ENCODE measurements at places on chromosomes 2 and 18.
A peak's percentile ranks its signal among the peaks of the same experiment; 100 is the strongest.

DNA sequence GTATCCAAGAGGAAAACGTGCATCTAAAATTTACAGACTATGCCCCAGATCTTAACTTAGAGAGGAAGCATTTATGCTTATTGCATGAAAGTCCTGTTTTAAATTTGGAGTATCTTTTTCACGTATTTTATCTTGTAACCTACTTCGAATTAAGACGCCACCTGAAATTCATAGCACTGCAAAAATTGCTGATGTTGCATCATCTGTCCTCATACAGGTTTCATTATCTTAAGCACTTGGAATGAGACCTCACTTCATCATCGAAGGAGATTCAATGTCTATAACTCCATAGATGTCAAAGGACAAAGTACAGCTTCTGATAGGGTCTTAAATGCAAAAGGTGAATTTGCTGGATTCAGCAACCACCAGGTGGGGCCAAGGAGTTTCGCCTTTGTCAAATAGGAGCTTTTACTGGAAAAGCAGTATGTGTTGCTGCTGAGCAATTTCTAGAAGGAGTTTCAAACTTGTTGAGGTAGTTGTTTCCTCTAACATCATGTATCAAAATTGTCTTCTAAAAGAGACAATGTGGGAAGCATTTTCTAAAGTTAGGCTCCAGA is 106.4 kb upstream of the CCDC85A start:
- no peak for DNase-seq

DNA sequence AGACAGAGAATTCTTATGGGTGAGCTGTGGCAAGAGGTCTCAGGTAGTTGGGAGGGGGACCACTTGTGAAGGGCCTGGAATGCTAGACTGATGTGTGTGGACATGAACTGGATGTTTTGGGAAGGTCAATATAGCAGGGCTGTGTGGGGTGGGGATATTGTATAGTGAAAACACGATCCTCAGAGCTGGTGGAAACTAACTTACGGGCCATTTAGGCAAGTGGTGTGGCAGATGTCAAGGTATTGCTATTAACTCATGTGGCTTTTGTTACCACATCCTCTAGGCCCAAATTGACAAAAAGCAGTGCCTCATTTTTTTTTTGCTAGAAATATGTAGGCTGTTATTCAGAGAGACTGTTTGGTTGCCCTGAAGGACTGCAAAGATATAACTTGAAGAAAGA is 8.0 kb upstream of the GALNT1 start:
- no peak for DNase-seq

DNA sequence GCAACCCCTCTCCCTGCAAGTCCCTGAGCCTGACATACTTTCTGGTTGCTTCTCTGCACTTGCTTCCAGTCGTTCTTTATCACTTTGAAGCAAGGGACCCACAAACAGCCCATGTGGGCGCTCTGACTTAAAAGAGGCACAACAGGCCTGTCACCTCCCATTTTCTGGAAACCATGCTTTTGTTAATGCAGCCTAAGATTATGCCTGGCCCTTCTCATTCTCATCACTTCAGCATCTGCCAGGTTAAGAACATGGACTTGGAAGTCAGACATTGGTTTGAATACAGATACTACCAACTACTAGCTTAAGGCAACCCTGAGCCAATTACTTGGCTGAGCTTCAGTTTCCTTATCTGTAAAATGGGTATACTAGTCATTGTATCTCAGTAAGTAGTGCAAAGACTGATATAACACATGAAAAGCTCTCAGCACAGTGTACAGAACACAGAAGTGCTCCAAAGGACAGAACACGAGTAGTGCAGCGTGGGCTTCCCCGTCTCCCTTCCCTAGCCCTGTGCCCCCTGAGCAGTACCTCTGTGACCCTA is 141.4 kb downstream of the TNS1 start:
- DNase-seq, result no peak

GRCh38 chr2:172181840-172182239 is 79.1 kb upstream of the DLX2 start:
- DNase-seq, result no peak

DNA sequence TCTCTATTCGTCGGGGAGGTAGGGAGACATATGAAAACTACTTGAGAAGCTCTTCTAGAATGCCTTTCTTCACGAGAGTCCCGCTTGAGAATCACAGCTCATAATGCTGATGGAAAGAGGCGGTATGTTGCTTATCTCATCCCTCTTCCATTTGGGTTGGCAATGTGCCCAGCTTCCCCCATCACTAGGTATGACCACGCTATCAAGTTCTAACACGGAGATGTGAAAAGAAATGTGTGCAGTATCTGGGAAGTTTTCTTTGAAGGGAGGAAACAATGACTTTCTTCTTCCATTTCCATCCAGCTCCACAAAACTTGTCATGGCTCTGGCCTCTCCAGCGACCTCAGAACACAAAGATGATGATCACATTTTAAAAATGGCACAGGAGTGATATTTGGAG is 742.4 kb downstream of the DCDC2C start:
- no peak for DNase-seq

- no peak for DNase-seq
Observed at GRCh38 chr18:22086973-22087372, 82.4 kb upstream of the GATA6 start.

DNA sequence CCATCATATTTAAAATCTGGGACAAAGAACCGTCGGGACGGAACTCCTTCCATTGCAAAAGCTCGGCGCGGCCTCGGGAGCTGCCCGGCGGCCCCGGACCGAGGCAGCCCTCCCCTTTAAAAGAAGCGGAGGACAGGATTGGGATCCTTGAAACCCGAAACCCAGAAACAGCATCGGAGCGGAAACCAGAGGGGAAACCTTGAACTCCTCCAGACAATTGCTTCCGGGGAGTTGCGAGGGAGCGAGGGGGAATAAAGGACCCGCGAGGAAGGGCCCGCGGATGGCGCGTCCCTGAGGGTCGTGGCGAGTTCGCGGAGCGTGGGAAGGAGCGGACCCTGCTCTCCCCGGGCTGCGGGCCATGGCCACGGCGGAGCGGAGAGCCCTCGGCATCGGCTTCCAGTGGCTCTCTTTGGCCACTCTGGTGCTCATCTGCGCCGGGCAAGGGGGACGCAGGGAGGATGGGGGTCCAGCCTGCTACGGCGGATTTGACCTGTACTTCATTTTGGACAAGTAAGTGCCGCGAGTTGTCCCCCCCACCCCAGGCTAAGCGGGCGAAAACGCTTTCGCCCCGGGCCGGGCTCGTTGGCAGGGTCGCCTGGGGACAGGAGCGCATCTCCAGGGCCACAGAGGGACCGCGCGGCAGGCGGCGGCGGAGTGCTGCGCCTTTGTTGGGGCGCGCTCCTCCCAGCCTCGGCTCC is at the start of gene ANTXR1:
Gene ANTXR1, plus strand, starts transcription at position 38 of the 698 bp plus-strand sequence. Its CDS starts 321 bp downstream, at position 359.
- peak; percentile 33 for DNase-seq

GRCh38 chr2:159614534-159615366 is 1.6 kb downstream of the BAZ2B start:
- peak; percentile 85 for DNase-seq

DNA sequence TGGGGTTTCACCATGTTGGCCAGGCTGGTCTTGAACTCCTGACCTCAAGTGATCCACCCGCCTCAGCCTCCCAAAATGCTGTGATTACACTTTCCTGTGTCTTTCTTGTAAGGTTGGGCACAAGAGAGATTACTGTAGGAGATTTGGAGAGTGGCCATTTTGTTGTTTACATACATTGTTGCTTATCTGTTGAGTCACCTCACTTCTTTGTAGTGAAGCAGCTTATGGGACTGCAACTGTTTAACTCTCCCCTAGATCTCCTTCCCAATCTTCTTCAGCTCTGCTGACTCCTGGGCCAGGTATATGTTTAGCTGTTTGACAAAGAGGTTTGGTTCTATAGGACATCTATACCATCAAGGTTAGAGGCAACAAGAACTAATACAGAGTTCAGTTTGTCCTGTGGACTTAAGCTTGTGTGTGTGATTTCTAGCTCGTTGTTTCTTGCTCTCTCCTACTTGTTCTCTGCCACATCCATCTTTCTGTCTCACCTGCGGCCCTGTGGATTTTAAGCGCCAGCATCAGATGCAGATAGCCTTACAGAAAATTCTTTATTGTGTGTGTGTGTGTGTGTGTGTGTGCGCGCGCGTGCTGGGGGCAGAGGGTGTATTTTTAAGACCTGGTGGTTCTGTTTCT is 95.4 kb downstream of the HAUS1 start:
- DNase-seq, result no peak

- DNase-seq, result peak; percentile 81
Observed at GRCh38 chr18:657311-658000, at the start of gene TYMS. Gene TYMS, plus strand, starts transcription at chr18:657653. Its CDS starts 90 bp downstream, at chr18:657743.

DNA sequence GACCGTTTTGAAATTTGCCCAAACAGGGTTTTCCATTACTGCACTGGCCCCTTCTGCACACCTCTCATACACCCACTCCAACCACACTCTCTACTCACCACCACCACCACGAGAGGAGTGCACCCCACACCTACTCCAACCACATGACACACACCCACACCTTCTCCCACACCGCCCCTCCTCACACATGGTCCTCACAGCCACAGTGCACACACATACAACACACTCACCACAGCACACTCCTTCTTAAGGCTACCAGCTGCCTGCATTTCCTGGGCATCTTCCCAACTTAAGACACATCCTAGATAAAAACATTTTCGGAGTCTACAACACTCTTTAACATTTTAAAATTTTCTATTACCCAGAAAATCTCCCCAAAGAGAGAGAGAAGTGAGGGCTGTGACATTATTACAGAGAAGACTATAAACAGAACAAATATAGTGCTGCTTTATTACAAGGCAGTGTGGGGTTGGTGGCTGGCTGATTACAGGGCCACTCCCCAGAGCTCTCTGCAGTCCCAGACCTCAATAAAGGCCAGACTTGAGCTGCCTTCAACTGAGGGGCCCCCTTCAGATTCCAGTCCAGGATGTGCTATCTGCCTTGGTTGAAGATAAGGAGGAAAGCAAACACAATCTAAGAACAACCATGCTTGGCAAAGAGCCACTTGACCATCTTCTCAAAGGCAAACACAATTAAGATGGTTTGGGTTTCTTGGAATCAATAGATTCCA is 36.1 kb downstream of the NHEJ1 start:
- DNase-seq, result no peak

DNA sequence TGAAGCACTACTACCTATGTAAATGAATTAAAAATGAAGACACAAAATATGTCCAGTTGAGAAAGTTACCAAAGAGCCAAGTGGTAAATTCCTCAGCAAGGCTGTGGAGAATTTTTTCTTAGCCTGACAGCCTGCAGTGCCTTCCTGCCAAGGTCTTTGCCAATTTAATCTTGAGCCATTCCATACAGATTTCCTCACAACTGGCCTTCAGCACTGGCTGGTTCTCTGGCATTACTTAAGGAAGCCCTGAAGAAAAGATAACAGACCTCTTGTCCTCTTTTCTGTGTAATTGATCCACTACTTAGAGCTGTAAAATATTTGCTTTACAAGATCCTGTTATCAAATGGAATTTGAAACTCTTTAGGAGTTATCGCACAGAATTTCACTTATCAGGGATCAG is 334.2 kb upstream of the LRRTM1 start:
- no peak for DNase-seq

DNA sequence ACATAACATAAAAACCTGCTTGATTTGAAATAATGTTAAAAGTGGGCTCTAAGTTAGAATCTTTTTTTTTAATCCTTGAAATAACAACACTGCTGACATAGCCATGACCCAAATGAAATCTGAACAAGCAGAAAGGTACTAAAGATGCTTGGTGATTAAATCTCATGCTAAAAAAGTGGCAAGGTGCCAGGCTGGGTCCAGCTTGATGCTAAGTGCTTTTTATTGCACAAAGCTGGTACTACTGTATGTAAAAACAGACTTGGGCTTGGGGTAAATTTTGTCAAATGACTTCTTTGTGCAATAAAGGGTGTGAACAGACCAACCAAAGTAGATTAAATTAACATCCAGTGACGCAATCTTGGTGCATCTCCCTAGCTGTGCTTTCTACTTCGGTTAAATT is 13.4 kb downstream of the BCL11A start:
- no peak for DNase-seq

DNA sequence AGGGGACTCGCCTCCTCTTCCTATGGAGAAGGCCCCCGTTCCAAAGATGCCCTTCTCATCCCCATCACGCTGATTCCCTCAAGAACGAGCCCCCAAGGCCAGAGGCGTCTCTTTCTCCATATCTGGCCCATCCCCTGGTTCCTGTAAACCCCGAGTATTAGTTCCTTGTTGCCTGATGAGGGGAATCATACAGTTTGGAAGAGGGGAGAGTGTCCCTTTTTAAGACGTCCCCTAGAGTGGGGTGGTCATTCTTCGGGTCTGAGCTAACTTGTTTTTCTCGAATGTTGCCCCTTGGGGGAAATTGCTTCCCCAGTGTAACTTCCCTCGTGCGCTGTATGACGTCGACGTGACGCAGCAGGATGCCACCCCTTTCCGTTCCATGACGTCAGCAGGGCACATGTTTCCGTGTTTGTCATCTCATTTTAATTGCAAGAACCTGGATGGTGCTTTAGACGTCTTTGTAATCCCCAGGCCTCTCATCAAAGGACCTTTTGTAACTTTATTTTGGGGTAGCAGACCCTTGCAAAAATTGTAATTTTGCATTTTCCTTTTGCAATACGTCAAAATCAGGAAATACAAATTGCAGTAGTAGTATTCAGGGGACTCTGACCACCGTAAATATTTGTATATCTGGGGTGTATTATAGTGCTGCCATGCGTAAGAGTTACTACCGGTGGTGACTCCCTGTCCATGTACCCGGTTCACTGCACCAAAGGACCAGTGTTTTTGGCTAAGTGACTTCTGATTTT is 569 bp downstream of the BABAM2 start:
- peak; percentile 34 for DNase-seq

- no peak for DNase-seq
Observed at GRCh38 chr2:88666576-88666975, 24.9 kb upstream of the RPIA start.

DNA sequence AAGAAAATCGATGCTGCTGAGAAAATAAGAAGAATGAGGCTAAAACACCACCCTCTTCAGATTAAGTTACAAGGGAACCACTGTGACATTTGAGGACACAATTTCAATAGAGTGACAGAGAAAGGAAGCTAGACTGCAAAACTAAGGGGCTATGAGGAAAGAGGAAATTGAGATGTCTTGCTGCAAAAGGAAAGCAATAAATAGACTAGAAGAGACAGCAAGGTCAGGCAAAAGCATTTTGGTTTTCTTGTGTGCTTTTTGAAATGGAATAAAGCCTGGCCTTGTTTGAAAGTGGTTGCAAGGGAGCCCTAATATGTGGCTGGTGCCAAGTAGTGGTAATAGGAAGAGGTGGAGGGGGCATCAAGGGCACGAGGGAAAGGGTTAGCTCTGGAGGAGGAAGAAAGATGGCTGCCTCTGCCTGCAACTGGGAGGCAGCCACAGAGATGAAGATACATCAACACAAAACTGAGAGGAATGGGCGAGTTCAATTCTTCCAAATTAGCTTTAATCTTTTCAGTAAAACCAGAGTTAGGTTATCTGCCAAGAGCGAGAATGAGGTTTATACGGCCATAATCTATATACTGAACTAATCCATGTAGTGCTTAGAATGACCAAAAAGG is 1.2 kb upstream of the MRO start:
- DNase-seq, result no peak

- no peak for DNase-seq
Observed at GRCh38 chr18:10896851-10897250, 252.5 kb downstream of the PIEZO2 start.

DNA sequence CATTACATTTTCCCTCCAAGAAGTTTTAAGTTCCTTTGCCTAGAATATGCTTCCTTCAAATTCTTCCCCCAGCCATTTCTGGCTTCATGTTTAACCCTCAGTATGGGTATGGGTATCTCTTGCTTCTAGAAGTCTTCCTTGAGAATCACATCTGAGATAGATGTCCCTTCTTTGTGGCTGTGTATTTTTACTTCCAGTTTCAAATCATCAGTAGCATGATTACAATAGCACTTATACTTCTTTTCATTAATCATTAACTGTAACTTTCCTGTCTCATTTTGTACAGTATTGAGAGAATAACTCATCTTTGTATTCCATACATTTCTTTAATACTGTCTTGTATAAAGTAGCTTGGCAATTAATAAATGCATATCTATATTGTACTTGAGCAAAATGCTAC is 17.3 kb upstream of the PDE1A start:
- no peak for DNase-seq
